ENCODE measurements at places on chromosomes 5 and 9. TPM values are rescaled to one million over a fixed set of nuclear protein-coding genes. Genes with fewer than 3 reads are reported as not detected.

The GPR21 gene
- total RNA-seq, result not detected

The HTR1A gene
- total RNA-seq, result not detected

The NXNL2 gene
- 0.49 TPM for total RNA-seq

The CEL gene
- not detected for total RNA-seq

The WNK2 gene
- total RNA-seq, result 1.5 TPM

The AK8 gene
- total RNA-seq, result 0.68 TPM

The CYLC2 gene
- total RNA-seq, result not detected

The SLC45A2 gene
- total RNA-seq, result 0.49 TPM

All from A375 (cell line).